ENCODE measurements at places on chromosomes 13 and 19.
A peak's percentile ranks its signal among the peaks of the same experiment; 100 is the strongest.

- no peak for DNase-seq
These were observed 6.0 kb upstream of the KXD1 start for GRCh38 chr19:18551631-18552030.

GRCh38 chr13:78239714-78240113 lies 321.1 kb upstream of the EDNRB start:
- no peak for DNase-seq

DNA sequence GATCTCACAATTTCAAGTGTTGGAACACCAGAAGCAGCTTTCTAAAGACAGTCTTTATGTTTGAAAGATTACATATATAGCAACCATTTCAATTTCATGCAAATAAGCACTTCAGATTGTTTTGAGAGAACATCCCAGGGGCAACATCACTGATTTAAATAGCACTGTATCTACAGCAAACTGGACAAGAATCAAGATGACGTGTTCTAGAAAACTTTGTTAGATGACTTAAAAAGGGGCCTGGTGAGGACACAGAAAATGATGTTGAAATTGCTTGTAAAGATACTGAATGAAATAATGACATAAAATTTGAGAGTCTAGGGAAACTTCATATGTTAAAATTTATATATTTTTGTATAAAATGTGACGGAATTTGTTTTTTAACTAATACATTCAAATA lies 277.1 kb downstream of the KLF12 start:
- DNase-seq: no peak

- no peak for DNase-seq
These were observed 183.9 kb downstream of the LHFPL6 start for GRCh38 chr13:39419068-39419467.

DNA sequence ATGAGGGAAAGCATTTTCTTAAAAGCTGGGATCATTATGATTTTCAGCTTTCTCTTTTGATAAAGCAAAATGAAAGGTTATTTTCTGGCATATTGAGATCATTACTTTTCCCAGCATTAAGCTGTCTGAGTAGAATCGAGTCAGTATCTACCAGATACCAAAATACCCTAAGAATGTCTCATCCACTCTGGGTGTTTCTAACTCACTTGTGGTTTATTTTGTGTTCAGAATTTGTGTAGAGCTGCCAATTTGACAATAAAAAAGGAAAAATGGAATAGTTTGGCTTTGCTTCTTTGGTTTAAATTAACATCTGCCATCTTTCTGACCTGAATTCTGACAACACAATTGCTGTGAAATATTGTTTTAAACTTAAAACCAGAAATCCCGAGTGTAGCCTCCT lies 438.7 kb upstream of the ARGLU1 start:
- no peak for DNase-seq

- no peak for DNase-seq
These were observed 14.4 kb upstream of the EHD2 start for GRCh38 chr19:47698631-47699359.

DNA sequence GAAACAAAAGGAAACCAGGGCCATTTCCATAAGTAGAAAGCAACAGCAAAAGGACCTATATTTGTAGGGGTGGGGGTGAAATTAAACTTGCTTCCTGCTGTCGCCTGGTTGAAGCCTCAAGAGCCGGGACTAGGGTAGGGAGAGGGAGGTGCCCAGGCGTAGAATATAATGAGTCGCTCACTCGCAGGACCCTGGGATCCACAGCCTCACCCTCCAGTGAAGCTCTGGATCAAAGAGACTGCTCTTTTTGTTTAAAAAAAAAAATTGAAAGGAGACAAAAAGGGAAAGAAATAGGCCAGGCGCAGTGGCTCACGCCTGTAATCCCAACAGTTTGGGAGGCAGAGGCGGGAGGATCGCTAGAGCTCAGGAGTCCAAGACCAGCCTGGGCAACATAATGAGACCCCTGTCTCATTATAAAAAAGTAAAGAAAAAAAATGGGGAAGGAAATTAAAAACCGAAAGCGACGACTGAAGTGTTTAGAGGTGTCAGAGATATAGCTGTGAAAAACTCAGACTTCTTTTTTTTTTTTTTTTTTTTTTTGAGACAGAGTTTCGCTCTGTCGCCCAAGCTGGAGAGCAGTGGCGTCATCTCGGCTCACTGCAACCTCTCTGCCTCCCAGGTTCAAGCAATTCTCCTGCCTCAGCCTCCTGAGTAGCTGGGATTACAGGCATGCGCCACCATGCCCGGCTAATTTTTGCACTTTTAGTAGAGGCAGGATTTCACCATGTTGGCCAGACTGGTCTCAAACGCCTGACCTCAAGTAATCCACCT lies 10.9 kb upstream of the ADGRE5 start:
- DNase-seq: no peak

DNA sequence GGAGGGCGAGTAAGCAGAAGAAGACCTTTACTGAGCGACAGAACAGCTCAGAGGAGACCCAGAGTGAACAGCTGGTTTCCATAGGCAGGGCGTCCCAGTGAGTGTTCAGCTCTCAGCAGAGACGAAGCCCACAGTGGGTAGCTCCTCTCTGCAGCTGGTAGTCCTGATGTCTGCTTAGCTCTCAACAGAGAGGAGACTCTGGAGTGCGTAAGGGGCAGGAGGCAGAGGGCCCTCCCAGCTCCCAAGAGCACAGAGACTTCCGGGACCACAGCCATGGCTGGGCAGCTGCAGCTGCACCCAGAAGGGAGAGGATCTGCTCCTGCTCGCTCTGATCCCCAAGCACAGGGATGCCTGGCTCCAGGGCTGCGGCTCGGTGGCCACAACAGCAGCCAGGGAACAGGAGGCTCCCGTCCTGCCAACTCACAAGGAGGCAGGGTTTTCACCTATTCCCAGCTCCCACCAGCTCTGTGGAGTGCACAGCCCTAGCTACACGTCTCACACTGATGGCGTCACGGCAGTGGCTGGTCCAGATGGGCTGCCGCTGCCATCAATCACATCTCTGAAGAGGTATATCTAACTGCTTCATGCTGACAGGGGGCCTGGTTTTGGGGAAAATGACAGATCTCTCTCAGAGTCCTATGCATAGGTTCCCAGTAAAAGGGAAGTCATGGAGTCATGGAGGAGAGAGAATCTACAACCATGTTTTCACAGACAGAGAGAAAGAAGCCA lies 2660.1 kb upstream of the PCDH20 start:
- no peak for DNase-seq

GRCh38 chr13:20402881-20403280 lies 122.8 kb downstream of the CRYL1 start:
- DNase-seq: no peak

GRCh38 chr13:54563286-54563685 lies 1534.7 kb downstream of the OLFM4 start:
- no peak for DNase-seq

DNA sequence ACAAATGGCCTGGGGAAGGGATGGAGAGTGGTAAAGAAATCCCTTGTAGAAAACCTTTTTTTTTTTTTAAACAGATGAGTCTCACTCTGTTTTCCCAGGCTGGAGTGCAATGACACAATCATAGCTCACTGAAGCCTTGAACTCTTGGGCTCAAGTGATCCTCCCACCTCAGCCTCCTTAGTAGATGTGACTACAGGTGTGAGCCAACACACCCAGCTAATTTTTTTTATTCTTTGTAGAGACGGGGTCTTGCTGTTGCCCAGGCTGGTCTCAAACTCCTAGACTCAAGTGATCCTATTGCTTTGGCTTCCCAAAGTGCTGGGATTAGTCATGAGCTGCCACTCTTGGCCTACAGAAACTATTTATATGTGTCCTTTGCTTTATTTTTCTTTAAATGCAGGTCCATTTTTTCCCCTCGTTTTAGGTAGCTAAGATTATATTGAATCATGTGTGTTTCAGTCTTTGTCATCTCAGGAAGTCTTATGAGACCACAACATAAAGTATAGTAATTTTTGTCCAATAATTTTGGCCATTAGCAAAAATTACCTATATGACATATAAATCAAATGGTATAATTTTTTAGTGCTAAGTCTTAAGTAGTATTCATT lies 10.5 kb downstream of the LPAR6 start:
- no peak for DNase-seq

- no peak for DNase-seq
These were observed 4.2 kb downstream of the FNDC3A start for GRCh38 chr13:48979892-48980291.

GRCh38 chr13:95660981-95661581 lies 15.9 kb upstream of the DNAJC3 start:
- DNase-seq: no peak

GRCh38 chr13:26515721-26516120 lies 41.8 kb upstream of the WASF3 start:
- no peak for DNase-seq

GRCh38 chr19:30276011-30276882 lies 95.9 kb upstream of the ZNF536 start:
- no peak for DNase-seq

DNA sequence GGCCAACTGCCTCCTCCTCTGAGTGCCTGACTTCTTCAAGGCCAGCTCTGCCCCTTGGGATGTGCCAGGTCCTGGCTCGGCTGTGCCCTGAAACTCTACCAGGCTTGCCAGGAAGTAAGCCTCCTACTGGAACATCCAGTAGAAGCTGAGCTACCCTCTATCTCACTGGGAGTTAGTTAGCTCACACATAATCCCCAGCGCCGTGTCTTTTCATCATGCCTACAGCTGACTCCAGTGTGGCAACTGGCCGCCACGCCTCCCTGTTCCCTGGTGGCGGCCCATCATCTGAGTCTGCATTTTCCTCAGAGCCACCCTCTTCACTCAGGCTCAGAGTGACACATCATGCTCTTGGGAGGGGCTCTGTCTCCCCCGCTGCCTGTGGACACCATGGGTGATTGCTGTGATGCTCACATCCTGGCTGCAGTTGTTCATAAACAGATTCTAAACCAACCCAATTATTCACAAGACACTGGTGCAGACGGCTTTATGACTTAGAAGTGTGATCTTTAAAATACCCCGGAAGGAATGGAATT lies 131.9 kb upstream of the IRS2 start:
- no peak for DNase-seq

- DNase-seq: no peak
These were observed 46.6 kb upstream of the UBAC2 start for GRCh38 chr13:99154064-99154463.

GRCh38 chr13:109945206-109945960 lies 159.0 kb upstream of the IRS2 start:
- no peak for DNase-seq

- DNase-seq: peak; percentile 79
These were observed at the start of gene MIER2 for GRCh38 chr19:344625-345319. TSS of gene MIER2 (minus strand) at chr19:344796. CDS start at chr19:344782, 14 bp downstream.

GRCh38 chr19:31154021-31154420 lies 195.2 kb downstream of the TSHZ3 start:
- DNase-seq: no peak

GRCh38 chr13:93361703-93362102 lies 135.1 kb downstream of the GPC6 start:
- no peak for DNase-seq

- no peak for DNase-seq
These were observed 1.4 kb downstream of the EVI5L start for GRCh38 chr19:7831452-7831851.

- no peak for DNase-seq
These were observed 497.8 kb downstream of the FOXO1 start for GRCh38 chr13:40168425-40169166.

GRCh38 chr13:58827904-58828303 lies 1196.4 kb downstream of the PCDH17 start:
- DNase-seq: no peak

- no peak for DNase-seq
These were observed 1.3 kb upstream of the FAM216B start for GRCh38 chr13:42780044-42780443.

GRCh38 chr19:28961772-28962500 lies 251.0 kb downstream of the UQCRFS1 start:
- no peak for DNase-seq

DNA sequence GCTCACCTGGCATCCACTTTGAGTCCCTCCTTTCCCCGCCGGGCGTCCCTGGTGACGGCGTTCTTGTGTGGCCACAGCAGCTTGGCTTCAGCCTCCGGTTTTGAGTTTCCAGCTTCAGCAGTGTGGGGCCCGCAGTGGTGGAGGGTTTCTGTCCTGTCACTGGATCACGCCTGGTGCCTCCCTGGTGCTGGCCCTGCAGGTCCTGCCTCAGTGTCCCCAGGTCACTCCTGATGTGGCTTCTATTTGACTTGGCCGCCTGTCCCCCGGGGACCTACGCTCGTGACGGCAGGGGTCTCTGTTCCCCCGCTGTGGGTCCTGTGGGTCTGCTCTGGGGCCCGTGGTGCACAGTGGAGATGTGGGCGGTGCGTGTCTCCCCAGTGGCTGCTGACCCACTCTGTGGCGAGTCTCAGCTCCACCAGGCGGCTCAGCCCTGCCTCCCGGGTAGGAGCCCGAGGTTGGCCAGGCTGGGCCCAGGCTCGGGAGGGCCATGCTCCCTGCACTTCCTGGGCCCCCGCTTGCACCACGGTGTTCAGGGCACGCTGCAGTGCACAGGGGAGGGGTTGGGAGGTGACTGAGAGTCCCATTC lies 1.9 kb downstream of the ATP4B start:
- DNase-seq: no peak

DNA sequence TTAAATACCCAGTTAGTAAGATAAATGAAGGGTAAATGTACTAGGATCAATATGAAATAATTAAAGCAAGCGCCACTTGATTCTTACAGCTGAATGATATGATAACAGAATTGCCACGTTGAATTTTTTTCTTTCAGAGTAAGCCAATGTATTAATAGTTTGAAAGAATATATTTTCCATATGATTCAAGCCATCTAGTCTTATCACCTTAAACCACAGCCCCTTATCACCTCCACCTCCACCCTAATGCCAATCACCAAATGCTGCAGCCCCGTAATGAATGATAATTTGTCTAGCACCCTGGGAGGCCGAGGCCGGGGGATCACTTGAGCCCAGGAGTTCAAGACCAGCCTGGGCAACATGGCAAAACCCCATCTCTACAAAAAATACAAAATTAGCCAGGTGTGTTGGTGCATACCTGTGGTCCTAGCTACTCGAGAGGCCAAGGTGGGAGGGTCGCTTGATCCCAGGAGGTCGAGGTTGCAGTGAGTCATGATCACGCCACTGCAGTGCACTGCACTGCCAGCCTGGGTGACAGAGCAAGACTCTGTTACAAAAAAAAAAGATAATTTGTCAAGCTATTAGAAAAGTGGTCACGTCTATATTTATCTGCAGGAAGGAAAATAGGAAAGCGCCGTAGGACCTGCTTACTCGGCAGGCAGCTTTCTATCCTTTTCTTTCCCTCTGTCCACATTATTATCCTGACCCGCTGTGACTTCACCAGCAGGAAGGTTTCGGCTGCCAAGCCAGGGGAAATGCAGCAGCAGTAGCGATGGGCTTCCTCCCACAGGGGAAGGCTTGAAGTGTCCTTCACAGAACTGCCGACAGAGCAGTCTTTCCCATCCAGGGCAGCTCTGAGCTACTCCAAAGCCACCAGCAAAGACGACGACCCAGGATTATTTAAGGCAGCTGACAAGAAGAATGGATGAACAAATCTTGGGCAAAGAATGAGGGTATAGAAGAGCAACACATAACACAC lies 19.7 kb upstream of the CLN5 start:
- no peak for DNase-seq

DNA sequence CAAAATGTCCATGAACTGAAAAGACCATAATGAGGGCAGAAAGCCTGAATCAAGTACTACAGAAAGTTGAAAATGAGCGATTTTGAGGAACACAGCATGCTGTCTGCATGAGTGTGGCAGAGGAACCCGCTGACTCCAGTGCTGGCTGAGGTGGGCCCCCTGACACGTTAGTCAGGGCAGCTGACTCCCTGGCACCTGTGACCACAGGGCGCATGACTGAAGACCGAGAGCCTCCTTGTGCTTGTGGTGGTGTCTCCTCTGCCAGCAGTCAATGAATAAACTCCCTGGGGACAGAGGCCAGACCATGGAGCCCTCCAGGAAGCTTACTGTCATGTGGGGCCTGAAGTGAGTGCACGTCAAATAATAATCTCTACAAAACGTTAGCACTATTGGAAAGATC lies 38.4 kb upstream of the VSTM2B start:
- DNase-seq: no peak

GRCh38 chr19:45368737-45369340 lies 1.5 kb downstream of the ERCC2 start:
- no peak for DNase-seq

All from stimulated activated CD8-positive, alpha-beta memory T cell treated with anti-CD3 and anti-CD28 coated beads, Interleukin-4, amount 100 ng/mL, for 24 hours (primary cell).